ENCODE measurements at places on chromosomes 7 and 10. TPM values are rescaled to one million over a fixed set of nuclear protein-coding genes. Genes with fewer than 3 reads are reported as not detected.

DNA sequence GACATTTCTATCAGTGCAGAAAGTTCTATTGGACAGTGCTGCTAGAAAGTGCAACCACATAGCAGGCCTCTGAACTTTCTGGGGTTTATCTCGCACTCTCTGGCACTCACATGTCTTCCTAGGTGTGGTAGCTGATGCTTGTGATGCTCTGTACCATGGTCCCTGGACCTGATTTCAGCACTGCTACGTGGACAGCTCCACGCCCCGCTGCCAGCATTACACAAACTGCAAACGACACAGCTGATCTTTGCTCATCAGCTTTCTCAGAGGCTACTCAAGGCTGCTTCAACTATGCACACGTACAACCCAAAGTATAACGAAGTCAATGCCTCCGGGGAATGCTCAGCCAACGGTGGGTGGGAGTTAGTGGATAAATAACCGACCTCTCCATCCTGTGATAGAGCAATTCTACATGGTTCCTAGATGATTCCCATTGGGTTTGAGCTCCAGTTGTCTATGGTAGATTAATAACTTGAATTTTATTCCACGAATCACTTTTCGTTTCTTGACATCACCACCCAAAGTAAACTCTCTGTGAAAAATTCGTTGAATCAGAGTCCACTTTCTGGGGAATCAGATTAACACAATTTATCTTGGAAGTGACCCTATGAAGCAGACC lies 302.5 kb downstream of the ACTR3B start:
- no peak overlapping the region for H3K4me3 ChIP-seq
- H3K27me3 ChIP-seq, result no peaks in the 10 kb centered on the region
- no peak overlapping the region for H3K27ac ChIP-seq
- no peaks in the 10 kb centered on the region for H3K4me1 ChIP-seq
- DNase-seq, result peak; percentile 20

DNA sequence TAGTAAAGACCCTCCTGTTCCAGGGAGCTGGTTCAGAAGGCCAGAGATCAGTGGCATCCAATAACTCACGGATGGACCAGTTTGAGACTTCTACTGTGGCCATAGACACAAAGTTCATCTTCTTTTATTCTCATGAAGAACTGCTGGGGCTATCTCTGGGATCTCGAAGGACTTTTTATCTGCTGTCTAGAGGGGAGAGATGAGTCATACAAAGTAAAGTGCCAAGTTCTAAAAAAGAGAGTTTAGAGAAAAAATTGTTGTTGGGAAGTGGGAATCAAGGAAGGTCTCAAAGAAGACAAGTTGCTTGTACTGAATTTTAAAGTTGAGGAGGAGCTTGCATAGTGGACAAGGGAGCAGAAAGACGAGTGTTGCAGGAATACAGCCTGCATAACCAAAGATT lies 8.0 kb upstream of the FAM221A start:
- H3K4me3 ChIP-seq, result no peak overlapping the region
- H3K36me3 ChIP-seq, result no peaks in the 10 kb centered on the region
- H3K4me1 ChIP-seq, result no peaks in the 10 kb centered on the region
- H3K27ac ChIP-seq, result no peak overlapping the region
- H3K27me3 ChIP-seq, result no peaks in the 10 kb centered on the region
- DNase-seq, result no peak

- no peak overlapping the region for H3K27ac ChIP-seq
- H3K36me3 ChIP-seq, result no peaks in the 10 kb centered on the region
- H3K27me3 ChIP-seq, result no peaks in the 10 kb centered on the region
- H3K4me1 ChIP-seq, result no peaks in the 10 kb centered on the region
- H3K4me3 ChIP-seq, result peak overlapping the region; percentile 11
These were observed 321.2 kb downstream of the FRMD4A start for GRCh38 chr10:14009371-14010100.

GRCh38 chr7:93757426-93757825 lies 133.1 kb downstream of the TFPI2 start:
- H3K27ac ChIP-seq, result no peak overlapping the region
- no peak for DNase-seq
- no peak overlapping the region for H3K4me3 ChIP-seq
- H3K36me3 ChIP-seq, result no peaks in the 10 kb centered on the region
- H3K4me1 ChIP-seq, result no peaks in the 10 kb centered on the region
- no peaks in the 10 kb centered on the region for H3K27me3 ChIP-seq

Gene LMOD2
- polyA plus RNA-seq, result 0.07 TPM

DNA sequence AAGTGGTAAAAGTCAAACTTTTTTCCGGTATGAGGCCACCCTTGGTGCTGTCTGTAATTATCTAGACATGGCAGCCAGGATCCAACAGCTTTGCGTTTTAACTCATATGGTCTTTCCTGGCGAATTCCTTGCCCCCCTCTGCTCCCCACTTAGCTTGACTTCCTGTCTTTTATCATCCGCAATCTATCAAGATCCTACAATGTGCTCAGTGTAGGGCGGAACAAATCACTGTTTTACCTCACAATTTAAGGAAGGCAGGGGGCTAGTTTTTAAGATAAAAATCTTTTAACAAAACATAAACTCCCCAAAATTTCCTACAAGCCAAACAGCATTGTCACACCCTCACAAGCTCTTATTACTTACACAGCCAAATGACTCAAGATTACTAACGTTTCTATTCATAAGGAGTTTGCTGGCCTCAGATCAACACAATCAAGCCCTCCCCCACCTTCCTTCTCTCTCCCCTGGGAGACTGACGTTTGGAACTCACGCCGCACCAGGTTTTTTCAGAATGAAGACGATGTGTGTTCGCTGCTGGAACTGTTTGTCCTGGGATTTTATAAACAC lies 1.3 kb upstream of the CDK14 start:
- H3K4me3 ChIP-seq, result peak overlapping the region; percentile 92
- H3K36me3 ChIP-seq, result no peaks in the 10 kb centered on the region
- peak overlapping the region; percentile 69 for H3K27ac ChIP-seq
- peaks cover 2% of the 10 kb centered on the region for H3K4me1 ChIP-seq
- H3K27me3 ChIP-seq, result no peaks in the 10 kb centered on the region
- DNase-seq, result peak; percentile 36

- H3K27ac ChIP-seq, result no peak overlapping the region
- no peak for DNase-seq
- no peaks in the 10 kb centered on the region for H3K36me3 ChIP-seq
- no peak overlapping the region for H3K4me3 ChIP-seq
- H3K27me3 ChIP-seq, result no peaks in the 10 kb centered on the region
These were observed 63.7 kb downstream of the PRKG1 start for GRCh38 chr10:51137756-51138529.

Measured in ovary (tissue), 10 donors.